ENCODE measurements at places on chromosomes 2 and 18. TPM values are rescaled to one million over a fixed set of nuclear protein-coding genes. Genes with fewer than 3 reads are reported as not detected.
A peak's percentile ranks its signal among the peaks of the same experiment; 100 is the strongest.

MAP3K20 gene
- total RNA-seq, result 77.3 TPM

TOGARAM2 gene
- 1.2 TPM for total RNA-seq

CYB5A gene
- total RNA-seq, result 31.9 TPM

BMP10 gene
- total RNA-seq, result not detected

MARCO gene
- 1.7 TPM for total RNA-seq

GPD2 gene
- total RNA-seq, result 20.7 TPM

LCT gene
- not detected for total RNA-seq

- H3K27ac ChIP-seq, result no peak overlapping the region
- H3K4me1 ChIP-seq, result no peaks in the 10 kb centered on the region
- no peaks in the 10 kb centered on the region for H3K36me3 ChIP-seq
- no peak for DNase-seq
These were observed 144.6 kb upstream of the RMP24 start for GRCh38 chr18:35827903-35828275.

- H3K27me3 ChIP-seq, result peaks cover 3% of the 10 kb centered on the region
- H3K4me3 ChIP-seq, result no peak overlapping the region
- H3K27ac ChIP-seq, result no peak overlapping the region
- DNase-seq, result no peak
- H3K4me1 ChIP-seq, result peaks cover 56% of the 10 kb centered on the region
These were observed 37.6 kb downstream of the GLI2 start for GRCh38 chr2:120773186-120773800.

DNA sequence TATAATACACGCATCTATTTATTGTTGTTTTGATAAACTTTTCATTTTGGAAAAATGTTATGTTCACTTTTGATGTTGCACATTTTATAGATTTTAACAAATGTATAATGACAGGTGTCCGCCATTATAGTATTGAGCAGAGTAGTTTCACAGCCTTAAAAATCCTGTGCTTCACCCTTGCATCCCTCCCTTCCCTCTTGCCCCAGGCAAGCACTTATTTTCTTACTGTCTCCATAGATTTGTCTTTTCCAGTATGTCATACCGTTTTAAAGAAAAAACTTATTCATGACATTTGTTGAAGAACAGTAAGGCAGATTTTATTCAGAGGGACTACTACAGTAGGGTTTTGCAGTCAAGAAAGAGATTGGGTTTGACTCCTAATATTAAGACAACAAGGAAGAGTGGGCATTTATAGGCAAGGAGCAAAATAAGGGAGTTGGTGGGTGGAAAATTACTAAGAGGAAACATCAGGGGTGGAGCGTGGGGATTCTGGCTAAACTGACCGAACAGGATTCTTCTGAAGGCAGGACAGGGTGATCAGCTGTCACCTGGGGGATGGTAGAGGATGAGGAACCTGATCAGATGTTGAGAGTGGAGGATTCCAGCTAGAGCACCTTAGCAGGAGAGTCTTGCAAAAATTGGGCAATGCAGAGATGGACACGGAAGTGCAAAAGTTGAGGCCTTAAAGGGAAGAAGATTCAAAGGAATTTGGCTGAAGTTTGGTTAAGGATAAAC, 108.8 kb downstream of the NCK2 start:
- peaks cover 16% of the 10 kb centered on the region for H3K36me3 ChIP-seq
- H3K4me1 ChIP-seq, result no peaks in the 10 kb centered on the region
- DNase-seq, result no peak
- no peak overlapping the region for H3K4me3 ChIP-seq

GRCh38 chr2:160901613-160902012, 258.6 kb upstream of the TANK start:
- DNase-seq, result no peak
- no peaks in the 10 kb centered on the region for H3K36me3 ChIP-seq
- no peak overlapping the region for H3K4me3 ChIP-seq
- H3K4me1 ChIP-seq, result no peaks in the 10 kb centered on the region

DNA sequence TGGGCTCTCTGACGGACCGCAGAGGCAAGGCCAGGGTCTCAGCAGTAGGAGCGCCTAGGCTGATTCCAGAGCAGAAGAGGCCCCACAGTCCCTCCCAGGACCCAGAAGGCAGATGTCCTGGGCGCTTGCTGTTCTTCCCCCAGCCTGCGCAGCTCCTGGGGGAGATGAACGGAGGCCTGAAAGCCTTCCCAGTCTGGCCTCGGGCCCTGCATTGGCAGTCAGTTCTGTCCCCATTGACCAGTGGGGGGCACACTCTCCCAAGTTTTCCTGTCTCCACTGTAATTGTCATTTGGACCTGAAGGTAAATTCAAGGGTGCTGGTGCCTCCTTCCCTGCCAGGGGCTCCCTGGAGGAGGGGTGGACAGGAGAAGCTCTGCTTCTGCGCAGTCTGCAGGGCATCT, 345.7 kb downstream of the CYP26B1 start:
- no peak overlapping the region for H3K4me3 ChIP-seq
- H3K36me3 ChIP-seq, result no peaks in the 10 kb centered on the region
- H3K4me1 ChIP-seq, result peaks cover 66% of the 10 kb centered on the region
- DNase-seq, result peak; percentile 88
- peaks cover 4% of the 10 kb centered on the region for H3K27me3 ChIP-seq

DNA sequence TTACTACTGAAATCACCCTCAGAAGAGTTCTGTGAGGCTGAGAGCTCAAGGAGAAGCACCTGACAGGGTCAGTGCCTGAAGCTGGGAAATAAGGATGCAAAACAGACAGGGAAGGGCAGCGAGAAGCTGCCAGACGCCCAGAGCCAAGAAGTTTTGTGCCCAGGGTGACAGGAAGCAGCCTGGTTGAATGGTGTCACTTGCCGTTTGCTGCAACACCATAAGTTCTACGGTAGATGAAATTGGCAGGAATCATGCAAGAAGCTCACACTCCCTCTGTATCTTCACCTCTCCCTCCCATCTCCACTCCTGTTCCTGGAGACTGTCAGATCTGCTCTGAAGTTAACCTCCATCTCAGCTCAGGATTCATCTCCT, 117.0 kb upstream of the SLC14A2 start:
- no peaks in the 10 kb centered on the region for H3K27me3 ChIP-seq
- no peak overlapping the region for H3K27ac ChIP-seq
- DNase-seq, result no peak
- no peaks in the 10 kb centered on the region for H3K4me1 ChIP-seq
- H3K4me3 ChIP-seq, result no peak overlapping the region

- no peak for DNase-seq
- no peaks in the 10 kb centered on the region for H3K4me1 ChIP-seq
- no peak overlapping the region for H3K4me3 ChIP-seq
- no peaks in the 10 kb centered on the region for H3K36me3 ChIP-seq
- no peaks in the 10 kb centered on the region for H3K27me3 ChIP-seq
These were observed 247.5 kb downstream of the PTH2R start for GRCh38 chr2:208654056-208654455.

- no peak for DNase-seq
- H3K4me1 ChIP-seq, result peaks cover 2% of the 10 kb centered on the region
- no peak overlapping the region for H3K27ac ChIP-seq
- no peak overlapping the region for H3K4me3 ChIP-seq
- H3K36me3 ChIP-seq, result no peaks in the 10 kb centered on the region
- H3K27me3 ChIP-seq, result peaks cover 2% of the 10 kb centered on the region
These were observed 74.7 kb upstream of the PPM1B start for GRCh38 chr2:44093970-44094369.

- DNase-seq, result no peak
- no peak overlapping the region for H3K27ac ChIP-seq
- H3K36me3 ChIP-seq, result no peaks in the 10 kb centered on the region
These were observed 115.3 kb upstream of the SRD5A2 start for GRCh38 chr2:31696068-31696467.

GRCh38 chr2:64865073-64865830, 123.9 kb upstream of the SLC1A4 start:
- peaks cover 2% of the 10 kb centered on the region for H3K27me3 ChIP-seq
- H3K27ac ChIP-seq, result peak overlapping the region; percentile 82
- no peaks in the 10 kb centered on the region for H3K36me3 ChIP-seq
- DNase-seq, result peak; percentile 75

DNA sequence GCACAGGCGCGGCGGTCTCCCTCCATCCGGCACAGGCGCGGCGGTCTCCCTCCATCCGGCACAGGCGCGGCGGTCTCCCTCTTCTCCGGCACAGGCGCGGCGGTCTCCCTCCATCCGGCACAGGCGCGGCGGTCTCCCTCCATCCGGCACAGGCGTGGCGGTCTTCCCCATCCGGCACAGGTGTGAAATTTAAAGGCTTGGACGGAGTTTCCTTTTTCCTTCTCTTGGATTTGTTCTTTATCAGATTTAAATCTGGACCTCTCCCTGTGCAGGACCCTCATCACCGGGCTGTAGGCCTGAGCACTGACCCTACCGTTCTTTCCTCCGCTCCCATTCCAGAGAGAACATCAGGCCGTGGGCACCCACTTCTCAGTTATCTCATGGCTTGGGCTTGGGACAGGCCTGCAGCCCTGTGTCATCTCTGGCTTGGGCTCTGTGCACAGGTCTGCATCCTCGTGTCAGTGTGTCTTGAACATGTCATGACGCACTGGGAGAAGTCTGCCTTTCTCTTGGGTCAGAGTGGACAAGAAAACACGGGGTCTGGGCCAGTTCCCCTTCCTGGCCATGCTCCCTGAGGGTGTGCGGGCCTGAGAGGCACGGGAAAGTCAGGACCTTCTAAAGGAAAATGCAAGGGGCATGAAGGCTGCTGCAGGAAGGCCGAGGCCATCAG, 53.9 kb upstream of the PXDN start:
- DNase-seq, result no peak
- H3K36me3 ChIP-seq, result no peaks in the 10 kb centered on the region
- H3K4me3 ChIP-seq, result no peak overlapping the region
- peaks cover 38% of the 10 kb centered on the region for H3K4me1 ChIP-seq
- H3K27ac ChIP-seq, result no peak overlapping the region
- peaks cover 2% of the 10 kb centered on the region for H3K27me3 ChIP-seq

- H3K27me3 ChIP-seq, result no peaks in the 10 kb centered on the region
- H3K4me3 ChIP-seq, result no peak overlapping the region
- peaks cover 2% of the 10 kb centered on the region for H3K36me3 ChIP-seq
- no peak for DNase-seq
These were observed 98.7 kb downstream of the PIGN start for GRCh38 chr18:62088156-62088555.

GRCh38 chr2:96957244-96957643, 29.1 kb downstream of the FAM178B start:
- peaks cover 24% of the 10 kb centered on the region for H3K4me1 ChIP-seq
- H3K27ac ChIP-seq, result no peak overlapping the region
- no peak for DNase-seq
- H3K4me3 ChIP-seq, result no peak overlapping the region
- no peaks in the 10 kb centered on the region for H3K36me3 ChIP-seq
- peaks cover 15% of the 10 kb centered on the region for H3K27me3 ChIP-seq

DNA sequence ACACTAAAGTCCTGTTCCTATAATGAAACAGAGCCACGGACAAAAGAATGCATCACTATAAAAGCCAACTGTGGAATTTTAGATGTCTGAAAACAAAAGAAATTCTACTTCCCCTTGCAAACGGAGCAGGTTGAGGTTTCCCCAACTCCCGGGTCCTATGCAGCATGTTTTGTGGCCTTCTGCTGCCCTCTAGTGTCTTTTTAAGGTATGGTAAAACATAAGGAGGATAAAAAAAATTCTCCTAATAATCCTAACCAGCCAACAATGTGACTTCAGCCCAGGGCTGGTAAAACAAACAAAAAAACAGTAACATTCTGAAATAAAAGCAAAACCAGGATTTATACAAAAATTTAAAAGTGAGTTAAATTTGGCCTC, 539.5 kb downstream of the NRXN1 start:
- no peak overlapping the region for H3K27ac ChIP-seq
- H3K27me3 ChIP-seq, result no peaks in the 10 kb centered on the region
- peak; percentile 77 for DNase-seq
- H3K36me3 ChIP-seq, result no peaks in the 10 kb centered on the region

GRCh38 chr2:189291460-189291859, 111.9 kb upstream of the COL5A2 start:
- no peak overlapping the region for H3K4me3 ChIP-seq
- no peak overlapping the region for H3K27ac ChIP-seq
- H3K4me1 ChIP-seq, result no peaks in the 10 kb centered on the region
- DNase-seq, result no peak

GRCh38 chr2:202764991-202765390, 106.6 kb downstream of the ICA1L start:
- no peak for DNase-seq
- H3K27ac ChIP-seq, result no peak overlapping the region
- H3K4me3 ChIP-seq, result no peak overlapping the region
- peaks cover 9% of the 10 kb centered on the region for H3K36me3 ChIP-seq

GRCh38 chr2:74041182-74041581, 56.5 kb downstream of the TET3 start:
- no peak overlapping the region for H3K4me3 ChIP-seq
- DNase-seq, result no peak
- H3K4me1 ChIP-seq, result peaks cover 48% of the 10 kb centered on the region
- peaks cover 1% of the 10 kb centered on the region for H3K36me3 ChIP-seq
- no peak overlapping the region for H3K27ac ChIP-seq
- no peaks in the 10 kb centered on the region for H3K27me3 ChIP-seq

GRCh38 chr18:73040247-73040646, 172.5 kb upstream of the NETO1 start:
- DNase-seq, result no peak
- H3K27ac ChIP-seq, result no peak overlapping the region
- H3K4me1 ChIP-seq, result no peaks in the 10 kb centered on the region
- no peaks in the 10 kb centered on the region for H3K27me3 ChIP-seq
- no peak overlapping the region for H3K4me3 ChIP-seq

DNA sequence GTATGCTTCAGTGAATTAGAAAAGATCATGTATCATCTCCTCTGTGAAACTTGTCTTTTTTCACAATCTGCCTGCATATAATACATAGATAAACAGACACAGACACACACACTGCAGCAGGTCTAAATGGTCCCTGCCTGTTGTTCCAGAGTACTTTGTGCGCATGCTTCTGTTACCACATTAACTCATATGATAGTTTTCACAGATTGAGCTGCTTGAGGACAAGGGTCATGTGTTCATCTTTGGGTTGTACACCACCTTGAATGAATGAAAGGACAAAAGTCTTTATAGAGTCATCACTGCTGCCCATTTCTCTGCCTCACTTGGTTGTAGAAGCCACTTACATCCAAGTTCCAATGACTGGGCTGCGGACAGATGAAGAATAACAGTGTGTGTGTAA, 72.7 kb upstream of the GLS start:
- DNase-seq, result no peak
- H3K27me3 ChIP-seq, result no peaks in the 10 kb centered on the region
- no peak overlapping the region for H3K4me3 ChIP-seq
- no peaks in the 10 kb centered on the region for H3K36me3 ChIP-seq
- H3K27ac ChIP-seq, result no peak overlapping the region
- H3K4me1 ChIP-seq, result peaks cover 1% of the 10 kb centered on the region

DNA sequence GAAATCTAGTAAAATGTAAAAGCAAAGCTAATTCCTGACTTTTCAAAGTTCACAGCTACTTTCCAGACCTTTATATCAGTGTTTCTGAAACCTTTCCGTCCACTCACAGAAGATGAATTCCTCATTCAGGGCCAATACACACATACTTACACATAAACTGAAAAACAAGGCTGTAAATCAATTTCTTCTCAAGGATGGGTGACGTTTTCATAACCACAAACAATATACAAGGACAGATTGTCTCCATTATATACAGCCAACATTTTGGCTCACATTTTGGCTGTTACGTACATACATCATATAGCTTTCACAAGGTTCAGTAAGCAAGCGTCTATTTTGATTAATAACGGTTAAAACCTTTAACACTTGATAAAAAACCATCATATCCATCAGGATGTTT, 1.4 kb downstream of the RPRD1A start:
- H3K4me3 ChIP-seq, result peak overlapping the region; percentile 97
- H3K27ac ChIP-seq, result no peak overlapping the region
- no peaks in the 10 kb centered on the region for H3K4me1 ChIP-seq
- no peaks in the 10 kb centered on the region for H3K36me3 ChIP-seq
- no peaks in the 10 kb centered on the region for H3K27me3 ChIP-seq
- no peak for DNase-seq

GRCh38 chr2:236236559-236237452, 27.4 kb downstream of the ASB18 start:
- no peak overlapping the region for H3K4me3 ChIP-seq
- no peak for DNase-seq
- H3K4me1 ChIP-seq, result peaks cover 9% of the 10 kb centered on the region
- H3K27ac ChIP-seq, result no peak overlapping the region

All from muscle of leg (tissue), 16 donors.